ENCODE measurements at places on chromosomes 2 and 18.
A peak's percentile ranks its signal among the peaks of the same experiment; 100 is the strongest.

DNA sequence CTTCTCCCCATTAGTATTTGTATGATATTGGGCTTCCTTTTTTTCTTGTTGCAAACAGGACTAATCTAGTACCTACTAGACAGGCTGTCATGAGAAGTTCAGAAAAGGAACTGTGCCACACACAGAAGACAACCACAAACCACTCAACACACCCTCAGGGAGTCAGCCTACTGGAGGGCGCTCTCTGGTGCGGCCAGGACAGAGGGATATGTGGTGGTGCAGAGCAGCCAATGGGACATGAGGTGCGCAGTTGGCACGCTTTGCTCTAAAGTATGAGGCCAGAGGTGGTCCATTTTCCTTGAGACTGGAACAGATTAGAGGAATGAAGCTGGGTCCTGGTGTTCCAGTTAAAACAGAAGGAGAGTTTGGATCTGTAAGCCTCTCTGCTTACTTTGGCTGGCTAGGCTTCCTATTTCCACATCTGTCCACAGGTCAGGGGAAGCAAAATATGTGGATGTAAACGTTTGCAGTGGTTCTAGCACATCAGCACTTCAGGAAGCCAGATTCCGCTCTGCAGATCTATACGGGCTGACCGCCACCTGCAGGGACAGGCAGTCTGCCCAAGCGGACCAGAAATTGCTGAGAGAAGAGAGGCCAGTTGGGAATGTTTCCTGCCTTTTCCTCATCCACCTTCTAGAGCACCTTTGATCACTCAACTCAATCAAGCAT is 114.1 kb downstream of the GFPT1 start:
- no peak for DNase-seq

- no peak for DNase-seq
These were observed 941 bp downstream of the ZAP70 start for GRCh38 chr2:97714084-97714949.

GRCh38 chr18:34506198-34506597 is 203.9 kb upstream of the DTNA start:
- no peak for DNase-seq

GRCh38 chr18:27061488-27062095 is 123.5 kb downstream of the CHST9 start:
- DNase-seq: no peak

DNA sequence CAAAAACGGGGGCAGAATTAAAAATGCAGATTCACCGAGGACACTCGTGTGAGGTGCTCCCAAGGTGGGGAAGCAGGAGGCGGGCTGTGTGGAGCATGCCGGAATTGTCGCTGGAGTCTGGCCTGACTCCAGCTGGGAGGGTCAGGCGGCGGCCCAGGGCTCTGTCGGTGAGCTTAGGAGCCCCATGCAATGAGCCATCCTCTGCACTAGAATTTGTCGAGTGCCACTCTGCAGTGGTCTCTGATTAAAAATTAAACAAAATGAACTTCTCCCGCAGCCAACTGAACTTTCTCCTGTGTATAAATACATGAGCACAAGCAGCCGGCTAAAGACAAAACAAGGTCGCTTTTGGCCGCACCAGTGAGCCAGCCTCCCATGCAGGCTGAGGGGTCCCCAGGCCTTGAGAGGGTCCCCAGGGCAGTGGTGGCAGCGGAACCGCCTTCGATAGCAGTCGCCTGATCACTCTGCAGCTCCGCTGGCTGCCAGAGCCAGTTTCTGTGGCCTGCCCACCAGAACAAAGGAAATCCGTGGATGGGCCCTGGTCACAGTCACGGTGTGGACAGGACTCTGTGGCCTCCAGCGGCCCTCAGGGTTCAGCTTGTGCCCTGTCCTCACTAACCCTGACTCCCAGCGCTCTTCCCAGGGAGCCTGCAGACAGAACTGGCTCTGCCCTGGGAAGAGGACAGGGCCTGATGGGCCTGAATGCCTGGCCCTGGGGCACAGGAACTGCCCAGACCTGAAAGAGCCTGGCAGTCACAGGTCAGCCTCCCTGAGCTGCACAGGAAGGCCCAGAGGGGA is 201.3 kb downstream of the EIPR1 start:
- DNase-seq: no peak

GRCh38 chr2:76050196-76050595 is 339.5 kb upstream of the GCFC2 start:
- DNase-seq: no peak

GRCh38 chr18:3648641-3649040 is 198.7 kb downstream of the TGIF1 start:
- no peak for DNase-seq

GRCh38 chr2:133982256-133982655 is 271.6 kb upstream of the MGAT5 start:
- DNase-seq: no peak

- no peak for DNase-seq
These were observed 111.7 kb downstream of the ACOXL start for GRCh38 chr2:110843959-110844510.

- DNase-seq: no peak
These were observed 35.3 kb downstream of the TCF4 start for GRCh38 chr18:55552526-55553189.

GRCh38 chr18:39806525-39806924 is 2148.5 kb upstream of the PIK3C3 start:
- DNase-seq: no peak

DNA sequence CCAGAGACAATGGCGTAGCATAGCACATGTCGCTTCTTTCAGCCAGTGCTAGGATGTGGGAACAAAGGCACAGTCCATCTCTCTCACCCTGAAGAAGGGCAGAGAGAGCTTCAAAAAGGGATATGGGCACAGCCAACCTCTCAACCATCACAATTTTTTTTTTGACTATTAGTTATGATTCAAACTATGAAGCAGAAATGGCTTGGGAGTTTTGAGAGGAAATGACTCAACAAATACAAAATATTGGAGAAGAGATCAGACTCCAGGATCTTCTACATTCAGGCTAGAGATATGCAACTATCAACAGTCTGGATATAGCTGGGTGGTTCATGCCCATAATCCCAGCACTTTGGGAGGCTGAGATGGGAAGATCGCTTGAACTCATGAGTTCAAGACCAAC is 109.1 kb downstream of the MCFD2 start:
- no peak for DNase-seq

DNA sequence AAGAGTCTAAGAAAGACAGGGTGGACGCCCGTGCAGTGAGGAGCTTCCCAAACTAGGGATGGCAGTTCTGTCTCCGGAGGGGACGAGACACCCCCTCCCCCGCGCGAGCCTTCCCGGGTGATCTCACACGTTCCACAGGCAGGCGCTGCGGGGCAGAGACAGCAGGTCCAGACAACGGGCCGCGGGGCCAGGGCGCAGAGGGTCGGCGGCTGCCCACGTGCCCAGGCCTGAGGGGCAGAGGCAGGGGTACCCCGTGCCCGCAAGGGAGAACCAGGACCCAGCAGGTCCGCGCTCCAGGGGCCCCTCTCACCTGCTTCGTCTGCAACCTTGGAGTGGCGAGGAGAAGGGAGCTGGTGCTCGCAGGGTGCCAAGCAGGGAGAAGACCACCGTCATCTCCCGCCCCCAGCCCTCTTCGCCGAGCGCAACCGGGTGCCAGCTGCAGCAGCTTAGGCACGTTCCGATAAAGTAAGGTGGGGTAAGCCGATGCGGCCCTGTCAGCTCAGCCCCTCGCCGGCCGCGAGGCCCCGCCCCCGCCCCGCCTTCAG is at the start of gene GPR155:
TSS of gene GPR155 (minus strand) at position 467 of the 545 bp plus-strand sequence. CDS start 5,073 bp downstream, outside the sequence.
- peak; percentile 44 for DNase-seq

- DNase-seq: no peak
These were observed 447.5 kb upstream of the SLC14A2 start for GRCh38 chr18:45167631-45168280.

GRCh38 chr2:218807626-218808025 is 24.0 kb downstream of the PRKAG3 start:
- no peak for DNase-seq

GRCh38 chr2:4973973-4974372 is 718.2 kb upstream of the SOX11 start:
- no peak for DNase-seq

DNA sequence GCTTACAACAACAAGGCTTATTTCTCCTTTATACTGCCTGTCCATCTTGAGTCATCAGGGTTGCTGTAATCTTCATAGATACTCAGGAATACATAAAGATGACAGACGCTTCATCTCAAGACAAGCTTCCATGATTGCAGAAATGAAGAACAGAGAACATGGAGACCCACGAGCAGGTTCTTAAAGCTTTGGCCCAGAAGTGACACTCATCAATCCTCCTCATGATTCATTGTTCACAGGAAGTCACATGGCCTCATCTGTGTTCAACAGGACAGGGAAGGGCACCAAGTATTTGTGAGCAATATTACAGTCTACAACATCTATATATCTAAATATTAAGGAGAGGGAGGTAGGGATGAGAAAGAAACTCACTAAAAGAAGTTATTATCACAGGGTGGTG is 36.5 kb upstream of the PGAP1 start:
- DNase-seq: no peak

- no peak for DNase-seq
These were observed 104.7 kb upstream of the UBXN4 start for GRCh38 chr2:135636982-135637381.

DNA sequence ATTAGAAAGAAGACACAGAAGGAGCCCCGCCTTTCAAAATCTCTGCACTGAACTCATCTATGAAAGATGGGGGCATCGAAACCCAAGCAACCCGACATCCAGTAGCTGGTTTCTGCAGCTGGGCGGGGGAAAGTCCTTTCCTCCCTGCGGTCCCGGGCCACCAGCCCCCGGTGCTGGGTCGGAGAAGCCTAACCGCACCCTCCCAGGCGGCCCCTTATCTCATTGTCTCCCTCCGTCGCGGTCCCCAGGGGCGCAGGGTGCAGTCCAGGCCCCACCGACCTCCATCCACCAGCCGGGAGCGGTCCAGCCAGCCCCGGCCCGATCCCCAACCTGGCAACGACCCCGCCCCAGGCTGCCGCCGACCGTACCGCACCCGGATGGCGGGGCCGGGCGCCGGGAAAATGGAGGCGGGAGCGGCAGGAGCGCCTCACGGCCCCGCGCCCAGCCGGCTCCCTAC is 452 bp downstream of the RAPH1 start:
- peak; percentile 39 for DNase-seq

DNA sequence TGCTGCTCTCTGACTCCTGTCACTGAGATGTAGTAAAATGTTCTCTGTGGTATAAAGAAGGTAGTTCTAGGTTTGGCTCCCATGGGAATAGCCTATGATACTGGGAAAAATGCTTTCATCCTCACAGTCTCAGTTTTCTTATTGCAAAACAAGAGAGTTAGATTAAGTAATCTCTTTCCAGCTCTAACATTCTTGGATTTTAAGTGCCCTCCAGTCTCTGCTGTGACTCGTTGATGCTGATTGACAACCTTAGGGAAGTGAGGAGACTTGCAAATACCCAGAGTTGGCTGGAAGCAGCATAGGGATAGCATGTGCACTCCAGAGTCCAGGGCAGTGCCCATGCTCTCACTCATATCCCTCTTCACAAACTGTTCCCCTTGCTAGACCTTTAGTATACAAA is 534.9 kb downstream of the SLC4A3 start:
- no peak for DNase-seq

- DNase-seq: no peak
These were observed 222.1 kb downstream of the ETAA1 start for GRCh38 chr2:67619204-67619603.

DNA sequence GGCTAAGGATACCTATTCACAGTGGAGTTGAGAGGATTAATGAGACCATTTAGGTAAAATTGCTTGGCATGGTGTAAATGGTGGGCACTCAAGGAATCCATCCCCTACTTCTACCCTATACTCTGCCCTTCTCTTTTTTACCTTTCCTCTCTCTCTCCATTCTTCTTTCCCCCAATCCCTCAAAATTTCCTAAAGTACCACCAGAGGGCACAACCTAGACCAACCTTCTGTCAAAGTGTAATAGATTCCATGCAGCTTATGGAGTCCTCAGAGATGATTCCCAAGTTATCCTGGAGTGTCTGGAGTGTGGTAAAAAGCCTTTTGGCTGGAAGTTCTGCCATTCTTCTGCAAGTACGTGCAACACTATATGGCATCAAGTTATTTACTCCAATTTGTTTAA is 33.0 kb upstream of the CCDC195 start:
- no peak for DNase-seq

GRCh38 chr2:1964659-1965058 is 220.3 kb upstream of the PXDN start:
- no peak for DNase-seq

DNA sequence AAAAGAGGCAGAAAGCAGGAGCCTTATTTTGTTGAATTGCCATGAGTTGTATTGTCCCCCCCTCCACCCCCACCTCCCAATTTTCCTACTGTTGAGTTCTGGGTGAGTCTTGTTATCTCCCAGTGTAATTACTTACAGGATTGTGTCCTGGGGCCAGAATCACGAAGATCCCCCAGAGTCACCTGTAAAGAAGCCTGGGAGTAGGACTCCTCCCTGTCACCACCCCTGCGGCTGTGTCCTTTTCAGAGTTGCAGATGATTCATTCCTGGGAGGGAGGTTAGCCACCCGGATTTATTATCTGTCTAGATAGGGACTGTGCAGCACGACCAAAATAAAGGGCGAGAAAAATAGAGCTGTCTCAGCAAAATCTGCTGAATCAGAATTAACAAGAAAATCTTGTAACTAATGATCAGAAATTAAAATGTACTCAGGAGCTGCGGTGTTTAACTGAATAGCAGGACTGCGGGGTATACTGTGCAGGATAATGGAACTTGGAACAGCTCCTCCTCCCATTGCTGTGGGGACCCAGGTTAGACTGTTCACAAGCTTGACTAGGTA is 81.7 kb upstream of the CAPN13 start:
- DNase-seq: no peak

DNA sequence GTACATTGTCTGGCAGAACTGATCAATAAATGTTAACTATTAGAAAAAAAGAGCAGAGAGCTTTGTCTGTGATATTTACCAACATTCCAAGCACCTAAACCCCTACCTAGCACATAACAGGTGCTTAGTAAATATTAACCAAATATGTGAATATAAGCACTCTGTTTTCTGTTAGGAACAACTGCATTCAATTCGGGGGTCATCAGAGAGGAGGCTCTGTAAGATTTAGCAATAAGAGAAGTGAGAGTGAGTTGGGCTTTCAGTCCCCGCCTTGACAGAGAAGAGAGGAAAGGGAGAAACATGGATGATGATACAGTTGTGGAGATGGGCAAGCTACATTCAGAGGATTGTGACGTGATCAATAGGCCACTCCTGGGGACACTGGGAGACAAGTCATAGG is 47.7 kb downstream of the MYOM1 start:
- no peak for DNase-seq

DNA sequence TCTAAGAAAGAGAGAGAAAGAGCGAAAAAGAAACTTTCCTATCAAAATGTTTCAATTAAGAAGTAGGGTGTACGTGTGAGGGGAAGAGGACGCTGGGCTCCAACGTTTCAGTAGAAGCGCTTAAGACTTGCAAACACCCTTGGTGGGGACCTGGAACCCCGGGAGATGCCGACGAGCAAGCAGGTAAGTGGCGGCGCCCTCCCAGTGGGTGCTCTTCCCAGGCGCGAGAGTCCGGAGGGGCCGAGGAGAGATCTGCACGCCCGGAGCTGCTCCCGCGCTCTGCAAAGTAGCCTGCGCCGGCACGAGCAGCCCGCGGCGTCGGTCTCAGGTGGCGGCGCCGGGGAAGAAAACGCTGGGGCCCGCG is 678 bp upstream of the OTX1 start:
- no peak for DNase-seq

Data from T-helper 2 cell treated with Interferon-gamma antibody and Interleukin-4, amounts not matched to agents 5 μg/mL and 100 μg/mL, for 36 hours (primary cell).